ENCODE measurements at places on chromosomes 5 and 9.

GRCh38 chr5:39570403-39571027 is 145.7 kb upstream of the DAB2 start:
- DNase-seq = no peak

- DNase-seq = peak; percentile 38
Observed at GRCh38 chr9:93297659-93298497, 113.9 kb downstream of the WNK2 start.

DNA sequence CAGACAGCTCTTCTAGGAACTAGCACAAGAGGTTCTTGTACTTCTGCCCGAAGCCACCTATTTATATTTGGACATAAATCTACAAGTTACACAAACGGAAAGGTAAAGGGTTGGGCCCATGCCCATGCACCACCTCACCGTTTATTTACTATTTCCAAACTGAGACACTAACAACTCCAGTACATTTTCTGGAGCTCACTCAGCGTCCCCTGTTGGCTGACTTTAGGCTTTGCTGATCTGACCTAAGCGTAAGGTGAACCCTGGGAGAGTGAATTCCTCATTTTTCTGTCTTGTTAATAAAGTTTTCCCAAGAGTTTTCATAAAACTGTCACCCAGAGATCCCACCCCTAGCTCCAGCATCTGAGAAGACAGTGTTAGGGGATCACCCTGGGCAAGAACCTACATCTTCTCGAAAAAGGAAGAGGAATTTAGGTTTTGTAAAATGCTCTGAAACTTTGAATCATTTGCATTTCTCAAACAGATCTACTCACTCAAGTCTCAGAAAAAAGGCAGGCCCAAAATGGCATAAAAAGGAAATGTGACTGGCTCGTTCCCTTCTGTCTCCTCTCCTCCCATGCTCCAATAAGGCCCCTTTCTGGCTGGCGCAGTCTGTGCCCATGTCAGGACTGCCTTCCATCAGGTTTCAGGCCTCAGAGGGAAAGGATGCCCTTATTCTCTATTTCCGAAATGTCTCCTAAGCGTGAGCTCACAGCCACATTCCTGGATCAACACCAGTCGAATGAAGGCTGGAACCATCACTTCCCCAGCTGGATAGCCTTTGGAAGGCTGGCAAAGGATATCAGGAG is 201.3 kb downstream of the FANCC start:
- no peak for DNase-seq

GRCh38 chr5:37740331-37741066 is 99.3 kb downstream of the GDNF start:
- no peak for DNase-seq

GRCh38 chr9:133563291-133563796 is 28.8 kb downstream of the ADAMTSL2 start:
- DNase-seq = peak; percentile 57

DNA sequence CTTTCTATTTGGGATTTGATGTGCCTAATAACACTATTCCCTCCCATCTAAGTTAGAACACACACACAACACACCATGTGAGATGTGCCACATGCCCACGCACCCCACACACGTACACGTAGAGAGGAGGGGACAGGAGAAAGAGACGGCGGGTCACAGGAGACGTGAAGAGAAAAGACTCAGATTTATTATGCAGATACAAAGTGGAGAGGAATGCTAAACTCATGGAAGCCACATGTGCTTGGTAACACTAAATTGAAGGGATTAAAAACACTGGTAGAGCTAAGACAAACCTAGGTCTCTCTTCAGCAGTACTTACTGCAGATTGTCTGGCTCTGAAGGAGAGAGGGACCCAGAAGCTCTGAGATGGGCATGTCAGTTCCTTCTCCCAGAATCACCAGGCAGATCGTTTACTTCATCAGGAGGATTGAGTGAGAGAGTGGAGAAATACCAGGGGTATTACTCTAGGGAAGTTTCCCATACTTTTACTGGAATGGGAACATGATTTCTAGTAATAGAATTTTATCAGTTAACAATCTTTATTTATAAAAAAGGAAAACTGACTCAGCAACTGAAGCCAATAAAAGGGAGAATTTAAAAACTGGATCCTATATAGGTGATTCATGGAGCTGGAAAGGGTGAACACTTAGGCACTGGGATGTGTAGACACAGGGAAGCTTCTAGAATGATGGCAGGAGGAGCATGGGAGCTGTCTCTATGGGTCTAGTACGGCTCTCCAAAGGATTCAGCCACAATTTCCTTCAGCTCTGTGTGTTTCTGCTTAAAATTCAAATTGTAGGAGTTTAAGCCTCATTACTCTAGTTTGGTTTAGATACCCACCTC is 139.4 kb downstream of the MACIR start:
- no peak for DNase-seq

DNA sequence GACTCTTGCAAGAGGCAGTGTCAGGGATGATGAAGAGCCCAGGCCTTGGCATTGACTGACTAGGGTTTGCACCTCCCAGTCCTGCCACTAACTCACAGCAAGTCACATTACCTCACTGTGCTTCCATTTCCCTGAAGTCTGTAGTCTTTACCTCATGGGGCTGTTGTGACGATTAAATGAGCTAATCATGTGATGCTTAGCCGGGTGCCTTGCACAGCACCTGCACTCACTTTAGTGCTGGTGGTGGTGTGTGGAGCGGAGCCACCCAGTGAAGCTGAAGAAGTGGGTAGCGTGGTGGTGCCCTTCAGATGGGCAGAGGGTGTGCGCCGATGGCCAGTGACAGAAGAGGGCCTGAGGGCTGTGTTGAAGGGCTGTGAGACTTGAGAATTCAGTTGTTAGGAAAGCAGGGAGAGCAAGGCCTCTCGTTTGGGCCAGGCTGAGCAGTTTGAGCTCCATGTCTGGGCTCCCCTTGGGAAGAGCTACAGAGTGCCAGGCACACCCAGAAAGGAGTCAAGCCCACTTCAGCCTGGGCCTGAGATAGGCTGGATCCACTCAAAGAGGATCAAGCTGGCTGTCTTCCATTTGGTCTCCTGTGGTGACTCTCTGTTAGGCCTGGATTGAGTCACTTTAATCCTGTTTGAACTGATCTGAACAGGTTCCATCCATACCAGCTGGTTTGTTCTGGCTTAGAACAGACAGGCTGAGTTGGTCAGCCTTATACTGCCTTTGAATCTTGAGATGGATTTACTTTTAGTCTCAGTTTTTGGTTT is 42.5 kb downstream of the RALGPS1 start:
- DNase-seq = no peak

GRCh38 chr5:62369039-62369438 is 34.7 kb downstream of the DIMT1 start:
- DNase-seq = no peak

DNA sequence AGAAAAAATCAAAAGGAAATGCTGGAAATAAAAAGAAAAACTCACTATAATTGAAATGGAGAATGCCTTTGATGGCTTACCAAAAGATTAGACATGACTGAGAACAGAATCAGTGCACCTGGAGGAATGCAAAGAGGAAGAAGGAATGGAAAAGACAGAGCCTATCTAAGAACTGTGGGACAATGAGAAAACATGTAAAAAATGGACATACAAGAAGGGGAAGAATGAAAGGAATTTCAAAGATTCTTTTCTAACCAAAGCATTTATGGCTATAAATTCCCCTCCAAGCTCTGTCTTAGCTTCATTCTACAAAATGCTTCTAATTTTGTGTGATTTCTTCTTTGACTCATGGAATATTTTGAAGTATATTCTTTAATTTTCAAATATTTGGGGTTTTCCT is 47.5 kb upstream of the CLK4 start:
- no peak for DNase-seq

- no peak for DNase-seq
Observed at GRCh38 chr5:116738239-116738614, 163.6 kb upstream of the SEMA6A start.

DNA sequence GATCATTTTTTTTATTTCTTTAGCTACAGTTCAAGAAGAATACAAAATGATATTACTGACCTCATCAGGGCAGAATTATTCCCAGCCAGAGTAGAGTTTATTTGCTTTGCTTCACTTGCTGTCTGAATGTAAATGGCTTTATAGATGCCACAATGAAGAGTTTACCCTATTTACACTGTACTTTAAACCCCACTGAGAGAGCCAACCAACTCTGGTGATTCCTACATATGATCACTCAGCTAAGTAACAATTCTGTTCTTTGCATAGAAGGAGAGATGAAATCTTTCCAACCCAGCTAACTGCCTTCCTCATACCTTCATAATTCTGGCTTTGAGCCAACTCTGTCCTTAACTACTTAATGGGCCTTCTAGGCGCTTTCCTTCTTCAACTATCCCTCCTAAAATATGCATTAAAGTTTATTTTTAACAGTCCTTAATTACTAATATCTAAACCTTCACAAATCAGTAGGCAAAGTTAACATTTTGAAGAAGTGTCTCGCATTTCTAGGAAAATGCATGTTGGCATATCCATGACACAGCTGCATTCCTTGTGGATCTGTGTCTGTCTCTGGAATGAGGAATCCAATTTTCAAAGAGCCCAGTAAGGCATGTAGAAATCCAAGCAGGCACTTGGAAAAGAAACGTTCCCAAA is 284.8 kb upstream of the GRAMD2B start:
- DNase-seq = peak; percentile 22

DNA sequence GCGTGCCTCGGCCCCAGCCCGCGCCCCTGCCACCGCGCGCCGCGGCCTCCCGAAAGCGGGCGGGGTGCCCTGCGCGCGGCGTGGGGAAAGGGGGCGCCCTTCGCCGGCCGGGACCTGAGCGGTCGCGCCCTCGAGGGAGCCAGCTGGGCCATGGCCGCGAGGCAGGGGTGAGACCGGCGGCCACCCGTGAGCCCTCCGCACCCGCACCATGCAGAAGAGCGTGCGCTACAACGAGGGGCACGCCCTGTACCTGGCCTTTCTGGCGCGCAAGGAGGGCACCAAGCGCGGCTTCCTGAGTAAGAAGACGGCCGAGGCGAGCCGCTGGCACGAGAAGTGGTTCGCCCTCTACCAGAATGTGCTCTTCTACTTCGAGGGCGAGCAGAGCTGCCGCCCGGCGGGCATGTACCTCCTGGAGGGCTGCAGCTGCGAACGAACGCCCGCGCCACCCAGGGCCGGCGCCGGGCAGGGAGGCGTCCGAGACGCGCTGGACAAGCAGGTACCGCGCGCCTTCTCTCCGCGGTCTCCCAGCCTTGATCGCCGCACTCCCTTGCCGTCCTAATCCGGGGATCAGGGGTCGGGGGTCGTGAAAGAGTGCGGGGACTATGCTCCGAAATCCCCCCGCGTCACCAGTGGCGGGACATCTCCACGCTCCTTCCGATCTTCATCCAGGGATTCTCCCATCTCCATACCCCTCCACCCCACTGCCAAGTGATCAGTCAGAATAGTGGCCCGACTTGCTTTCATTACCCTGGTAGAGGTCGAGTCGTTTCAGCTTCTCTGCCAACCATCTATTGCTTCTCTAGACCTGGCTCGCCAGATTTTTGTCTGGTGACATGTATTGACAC is 590 bp downstream of the RASGRF2 start:
- DNase-seq = no peak

GRCh38 chr5:147832541-147832940 is 1.1 kb upstream of the SPINK1 start:
- no peak for DNase-seq

DNA sequence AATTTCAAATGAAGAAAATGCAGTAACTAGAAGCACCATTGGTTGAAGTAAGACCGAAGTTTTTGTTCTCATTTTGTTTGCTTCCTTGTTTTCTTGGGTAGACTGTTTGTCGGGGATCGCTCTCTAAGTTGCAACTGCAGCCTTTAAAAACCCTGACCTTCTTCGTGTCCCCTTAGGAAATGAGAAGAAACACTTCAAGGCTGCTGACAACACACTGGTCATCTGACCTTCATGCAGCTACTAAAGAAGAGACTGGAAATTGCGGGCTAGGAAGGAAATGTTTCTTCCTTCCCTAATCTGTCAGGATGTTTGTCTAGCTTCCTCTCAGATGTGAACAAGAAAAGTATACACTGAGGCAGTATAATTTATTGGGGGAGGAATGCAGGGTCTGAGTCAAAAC is 50.7 kb upstream of the CHSY3 start:
- DNase-seq = no peak

Data from femur (tissue), 1 donor.